Activated gamma-delta T cell (primary cell): ENCODE measurements at places on chromosomes 12 and 14.

- no peak for DNase-seq
Measured at GRCh38 chr12:120316798-120317223, 10.8 kb downstream of the PLA2G1B start.

- no peak for DNase-seq
Measured at GRCh38 chr12:3636328-3636727, 116.6 kb downstream of the CRACR2A start.

GRCh38 chr12:28780960-28781359 is 368.1 kb upstream of the FAR2 start:
- no peak for DNase-seq

DNA sequence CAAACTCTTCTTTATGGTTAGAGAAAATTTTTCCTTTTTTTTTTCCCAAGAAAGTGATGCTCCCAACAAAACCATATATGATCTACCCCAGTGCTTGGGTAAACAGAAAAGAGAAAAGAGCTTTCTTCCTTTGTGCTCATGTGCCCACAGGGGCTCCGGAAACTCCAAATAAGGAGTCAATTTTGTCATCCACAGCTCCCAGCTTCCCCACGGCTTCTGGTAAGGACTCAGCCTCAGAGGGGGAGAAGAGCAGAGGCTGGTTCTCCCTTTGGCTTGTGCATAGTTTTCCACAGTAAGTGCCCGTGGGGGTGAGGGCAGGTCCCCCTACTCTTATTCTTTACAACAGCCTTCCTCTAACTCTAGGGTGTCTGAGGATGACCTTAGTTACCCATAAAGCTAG is 13.3 kb upstream of the RGS6 start:
- DNase-seq, result no peak

DNA sequence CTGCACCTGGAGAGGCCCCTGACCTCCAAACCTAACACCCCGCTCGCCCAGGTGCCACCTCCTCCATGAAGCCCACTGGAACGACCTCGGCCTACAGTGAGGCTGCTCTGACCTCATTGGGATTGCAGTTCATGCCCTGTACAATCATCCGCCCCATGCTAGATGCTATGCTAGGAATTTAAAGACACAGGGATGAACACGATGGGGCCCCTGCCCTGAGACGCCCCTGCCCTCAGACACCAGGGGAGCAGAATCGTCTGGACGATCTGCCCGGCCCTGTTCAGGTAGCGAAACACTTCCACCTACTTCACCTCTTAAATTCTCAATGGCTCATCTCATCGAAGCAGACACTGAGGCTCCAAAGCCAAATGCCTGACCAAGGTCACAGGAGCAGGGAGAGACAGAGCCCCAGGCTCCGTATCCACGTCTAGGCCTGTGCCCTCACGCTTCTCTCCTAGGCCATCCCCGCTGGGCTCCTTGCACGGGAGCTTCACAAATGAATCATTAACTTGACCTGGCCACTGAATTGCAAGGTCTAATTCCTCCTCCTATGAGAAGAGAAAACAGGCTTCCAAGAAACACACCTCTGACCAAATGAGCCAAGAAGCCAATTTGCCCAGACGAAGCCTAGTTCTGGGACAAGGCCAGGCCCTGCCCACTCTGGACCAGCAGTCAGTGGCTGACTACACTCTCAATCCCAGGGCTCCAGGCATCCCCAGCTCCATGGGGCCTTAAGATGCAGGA is 35.2 kb downstream of the SCARB1 start:
- no peak for DNase-seq

GRCh38 chr12:71125949-71126348 is 31.9 kb downstream of the TSPAN8 start:
- no peak for DNase-seq

DNA sequence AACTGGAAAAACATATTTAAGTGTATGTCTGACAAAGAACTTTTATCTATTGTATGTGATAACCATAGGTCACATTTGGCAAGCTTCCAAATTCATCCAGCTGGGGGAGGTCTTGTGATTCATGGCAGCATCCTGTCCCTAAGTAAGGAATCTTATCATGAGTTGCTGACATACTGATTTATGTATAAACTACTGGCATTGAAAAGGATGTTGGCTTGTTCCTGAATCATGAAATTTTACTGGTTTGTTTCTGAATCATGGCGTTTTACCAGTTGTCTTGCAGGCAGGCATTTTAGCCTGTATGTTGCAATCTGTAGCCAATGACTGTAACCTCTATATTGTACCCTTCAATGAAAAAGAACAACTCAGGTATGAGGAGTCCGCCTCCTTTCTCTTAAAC is 244.8 kb downstream of the IPO8 start:
- DNase-seq, result no peak

DNA sequence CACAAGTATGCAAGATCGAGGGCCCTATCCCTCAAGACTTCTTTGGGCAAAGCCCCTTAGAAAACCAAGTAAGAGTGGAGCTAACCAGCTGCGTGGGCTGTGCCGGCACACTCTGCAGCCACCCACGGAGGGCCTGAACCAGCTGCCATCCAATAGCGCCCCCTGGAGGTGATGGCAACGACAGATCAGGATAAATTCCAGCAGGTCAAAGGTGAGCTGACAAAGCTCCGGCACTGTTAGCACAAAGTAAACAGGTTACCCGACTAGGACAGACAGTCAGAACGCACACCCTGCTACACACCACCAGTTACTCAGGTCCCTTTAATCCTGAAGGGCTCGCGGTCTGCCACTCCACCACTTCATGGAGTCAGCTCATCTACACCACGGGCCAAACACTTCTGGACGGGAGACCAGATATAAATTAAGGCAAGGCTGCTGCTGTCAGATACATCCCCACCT is 4.9 kb downstream of the ZBTB39 start:
- no peak for DNase-seq

GRCh38 chr14:60266021-60266937 is 17.3 kb downstream of the PPM1A start:
- no peak for DNase-seq

DNA sequence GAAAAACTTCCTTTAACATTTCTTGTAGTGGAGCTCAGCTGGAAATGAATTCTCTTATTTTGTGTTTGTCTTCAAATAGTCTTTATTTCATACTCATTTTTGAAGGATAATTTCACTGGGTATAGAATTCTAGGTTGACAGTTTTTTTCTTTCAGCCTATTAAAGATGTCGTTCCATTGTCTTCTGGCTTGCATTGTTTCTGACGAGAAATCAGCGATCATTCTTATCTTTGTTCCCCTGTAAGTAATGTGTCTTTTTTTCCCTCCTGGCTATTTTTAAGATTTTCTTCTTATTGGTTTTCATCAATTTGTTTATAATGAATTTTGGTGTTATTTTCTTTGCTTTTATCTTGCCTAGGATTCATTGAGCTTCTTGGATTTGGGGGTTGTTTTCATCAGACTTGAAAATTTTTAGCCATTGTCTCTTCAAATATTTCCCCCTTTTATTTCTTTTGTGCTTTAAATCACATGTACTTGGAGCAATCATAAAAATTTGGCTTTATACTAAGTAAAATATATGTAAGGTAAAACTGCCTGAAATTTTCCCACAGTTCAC is 89.4 kb downstream of the UNC79 start:
- no peak for DNase-seq
